ENCODE measurements at places on chromosomes 5 and 9. TPM values are rescaled to one million over a fixed set of nuclear protein-coding genes. Genes with fewer than 3 reads are reported as not detected.

CD14 gene
- 0.60 TPM for total RNA-seq

ANKRD55 gene
- 2.3 TPM for total RNA-seq

PSAT1 gene
- 42.6 TPM for total RNA-seq

PCDHGB2 gene
- 3.3 TPM for total RNA-seq

IFNA13 gene
- not detected for total RNA-seq

PKD2L2 gene
- not detected for total RNA-seq

DENND1A gene
- total RNA-seq, result 19.3 TPM

PCDHGA10 gene
- total RNA-seq, result 2.6 TPM

PCDHA4 gene
- not detected for total RNA-seq

PCA3 gene
- total RNA-seq, result 0.13 TPM

GABRG2 gene
- total RNA-seq, result not detected

All from mammary microvascular endothelial cell (primary cell).